AML-193 (cell line): ENCODE measurements at places on chromosomes 6 and 20.

DNA sequence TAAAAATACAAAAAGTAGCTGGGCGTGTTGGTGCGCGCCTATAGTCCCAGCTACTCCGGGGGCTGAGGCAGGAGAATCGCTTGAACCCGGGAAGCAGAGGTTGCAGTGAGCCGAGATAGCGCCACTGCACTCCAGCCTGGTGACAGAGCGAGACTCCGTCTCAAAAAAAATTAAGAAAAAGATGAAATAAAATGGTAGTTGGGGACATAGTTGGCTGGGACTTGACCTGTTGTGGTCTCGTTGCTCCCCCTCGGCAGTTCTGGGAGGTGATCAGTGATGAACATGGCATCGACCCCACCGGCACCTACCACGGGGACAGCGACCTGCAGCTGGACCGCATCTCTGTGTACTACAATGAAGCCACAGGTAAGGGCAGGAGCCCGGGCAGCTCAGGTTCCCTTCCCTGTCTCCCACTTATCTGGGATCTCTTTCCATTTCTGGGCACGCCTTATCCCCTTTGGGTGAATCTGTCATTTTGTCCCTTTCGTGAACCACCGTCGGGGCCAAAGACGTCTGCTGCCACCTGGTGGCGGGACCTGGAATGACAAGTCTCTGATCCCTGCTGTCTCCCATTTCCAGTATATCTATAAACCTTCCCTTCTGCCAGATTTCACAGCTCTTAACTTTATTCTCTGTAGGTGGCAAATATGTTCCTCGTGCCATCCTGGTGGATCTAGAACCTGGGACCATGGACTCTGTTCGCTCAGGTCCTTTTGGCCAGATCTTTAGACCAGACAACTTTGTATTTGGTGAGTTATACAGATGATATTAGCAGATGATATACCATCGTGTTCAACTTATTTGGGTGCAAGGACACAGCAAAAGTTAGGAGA is 2.3 kb downstream of the TUBB start:
- DNase-seq = peak; percentile 69

GRCh38 chr20:33160681-33161080 is 7.3 kb upstream of the BPIFA2 start:
- no peak for DNase-seq

DNA sequence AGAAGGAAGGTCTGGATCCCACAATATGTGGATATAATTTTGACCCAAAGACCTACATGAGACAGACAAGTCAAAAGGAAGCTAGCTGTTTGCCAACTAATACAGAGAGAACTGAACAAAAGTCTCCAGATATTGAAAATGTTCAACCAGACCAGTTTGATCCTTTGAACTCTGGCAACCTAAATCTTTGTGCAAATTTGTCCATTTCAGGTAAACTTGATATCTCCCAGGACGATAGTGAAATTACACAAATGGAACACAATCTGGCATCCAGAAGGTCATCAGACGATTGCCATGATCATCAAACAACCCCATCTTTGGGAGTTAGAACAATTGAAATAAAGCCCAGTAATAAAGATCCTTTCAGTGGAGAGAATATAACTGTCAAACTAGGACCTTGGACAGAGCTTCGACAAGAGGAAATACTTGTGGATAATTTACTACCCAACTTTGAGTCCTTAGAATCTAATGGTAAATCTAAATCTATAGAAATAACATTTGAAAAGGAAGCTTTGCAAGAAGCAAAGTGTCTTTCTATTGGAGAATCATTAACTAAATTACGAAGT is 41.9 kb upstream of the SDHAF4 start:
- DNase-seq = no peak

DNA sequence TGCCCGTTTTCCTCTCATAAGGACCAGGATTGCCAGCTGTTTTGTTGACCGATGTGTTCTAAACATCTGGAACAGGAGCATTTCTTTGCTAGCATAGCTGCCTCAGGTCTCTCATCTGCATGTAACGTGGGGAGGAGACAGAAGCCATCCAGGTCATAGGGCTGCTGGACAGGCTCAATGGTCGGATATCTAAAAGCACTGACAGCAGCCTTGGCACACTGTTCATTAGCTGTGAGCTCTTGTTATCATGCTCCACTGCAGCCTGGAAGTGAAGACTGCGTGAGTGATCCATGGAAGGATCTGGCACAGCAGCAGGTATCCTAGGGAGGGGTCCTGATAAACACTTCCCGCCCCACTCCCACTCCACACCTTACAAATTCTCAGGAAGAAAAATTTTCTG is 175.3 kb downstream of the LRFN2 start:
- DNase-seq = no peak

DNA sequence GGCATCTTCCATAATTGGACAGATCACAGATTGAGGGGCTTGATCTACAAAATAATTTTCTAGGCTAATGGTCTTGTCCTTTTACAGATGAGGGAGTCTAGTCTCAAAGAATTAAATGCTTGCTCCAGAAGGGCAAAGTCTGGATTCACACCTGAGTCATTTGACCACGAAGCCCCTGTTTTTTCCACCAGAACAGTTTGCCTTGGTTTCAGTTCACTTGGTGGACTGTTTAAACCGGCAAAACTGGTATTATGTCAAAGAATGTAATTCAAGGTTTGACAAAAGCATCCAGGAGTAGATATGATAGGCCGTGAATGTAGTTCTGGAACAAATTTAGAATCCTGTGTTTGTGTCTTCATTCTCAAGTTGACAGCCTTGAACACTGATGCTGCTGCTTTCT is 3.3 kb downstream of the MYO6 start:
- DNase-seq = no peak

- DNase-seq = no peak
These were observed 217.7 kb downstream of the ADGRB3 start for GRCh38 chr6:68852791-68853190.

GRCh38 chr6:25669413-25669812 is 17.4 kb downstream of the SCGN start:
- no peak for DNase-seq

DNA sequence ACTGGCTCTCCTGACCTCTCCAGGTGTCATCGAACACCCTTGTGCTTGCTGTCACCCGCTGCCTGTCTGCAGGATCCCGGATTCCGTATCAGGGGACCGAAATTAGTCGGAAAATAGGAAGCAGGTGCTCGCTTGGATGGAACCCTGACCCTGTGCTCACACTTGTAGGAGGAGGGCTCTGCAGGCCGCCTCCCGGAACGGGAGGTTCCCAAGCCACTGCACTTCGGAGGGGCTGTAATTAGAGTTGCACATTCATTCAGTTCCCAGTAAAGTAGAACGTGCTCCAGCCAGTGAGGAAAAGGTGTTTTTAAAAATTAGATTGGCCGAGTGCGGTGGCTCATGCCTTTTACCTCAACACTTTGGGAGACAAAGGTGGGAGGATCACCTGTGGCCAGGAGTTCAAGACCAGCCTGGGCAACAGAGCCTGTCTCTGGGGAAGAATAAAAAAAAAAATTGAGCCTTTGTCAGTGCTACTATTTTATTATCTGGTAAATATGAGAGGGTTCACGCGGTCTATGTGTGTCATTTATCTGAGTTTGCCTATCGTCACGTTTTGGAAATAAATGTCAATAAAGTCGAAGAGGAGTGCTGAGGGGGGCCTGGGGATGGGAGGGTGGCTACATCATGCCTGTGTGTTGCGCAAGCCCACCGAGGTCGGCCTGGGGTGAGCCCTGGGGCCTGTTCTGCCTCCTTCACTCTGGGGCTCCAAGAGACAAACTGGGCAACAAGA is 1.5 kb upstream of the GMEB2 start:
- peak; percentile 81 for DNase-seq

- DNase-seq = no peak
These were observed 86.9 kb downstream of the SOBP start for GRCh38 chr6:107576852-107577251.

DNA sequence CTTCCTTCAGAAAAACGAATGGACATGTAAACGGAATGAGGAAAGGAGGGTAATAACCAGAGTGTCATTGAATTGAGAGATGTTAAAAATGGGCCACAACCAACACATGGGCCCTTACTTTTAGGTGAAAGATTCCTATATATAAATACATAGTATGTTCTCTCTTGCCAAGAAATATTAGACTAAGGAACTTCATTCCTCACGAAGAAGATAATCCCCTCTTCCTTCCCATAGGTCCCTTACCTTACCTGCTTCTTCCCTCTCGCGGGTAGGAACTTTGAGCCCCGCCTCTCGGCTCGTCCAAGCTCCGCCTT is 295 bp upstream of the TBC1D22B start:
- no peak for DNase-seq

DNA sequence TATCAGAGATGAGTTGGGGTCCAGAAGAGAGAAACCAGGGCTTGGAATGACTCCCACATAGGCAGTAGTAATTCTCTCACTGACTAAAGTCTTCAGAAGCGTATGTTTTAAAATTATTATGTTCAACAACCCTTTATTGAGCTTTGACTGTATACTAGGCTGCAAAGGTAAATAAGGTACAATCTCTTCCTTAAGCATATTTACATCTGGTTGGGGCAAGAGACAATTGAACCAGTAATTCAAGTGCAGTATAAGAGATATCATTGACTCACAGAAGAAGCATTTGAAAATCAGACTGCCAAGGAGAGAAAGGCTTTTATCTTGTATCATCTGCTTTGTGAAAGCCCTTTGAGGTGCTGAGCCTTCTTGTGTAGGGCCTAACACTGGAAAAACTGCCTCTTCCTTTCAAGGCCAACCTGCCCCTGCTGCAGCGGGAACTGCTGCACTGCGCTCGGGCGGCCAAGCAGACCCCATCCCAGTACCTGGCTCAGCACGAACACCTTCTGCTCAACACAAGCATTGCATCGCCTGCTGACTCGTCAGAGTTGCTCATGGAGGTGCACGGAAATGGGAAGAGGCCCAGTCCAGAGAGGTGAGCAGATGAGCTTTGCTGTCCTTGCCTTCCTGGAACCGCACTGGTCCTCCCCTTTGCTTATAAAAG is 39.3 kb upstream of the C20orf144 start:
- no peak for DNase-seq

- no peak for DNase-seq
These were observed 16.1 kb downstream of the COL9A3 start for GRCh38 chr20:62832951-62833391.

DNA sequence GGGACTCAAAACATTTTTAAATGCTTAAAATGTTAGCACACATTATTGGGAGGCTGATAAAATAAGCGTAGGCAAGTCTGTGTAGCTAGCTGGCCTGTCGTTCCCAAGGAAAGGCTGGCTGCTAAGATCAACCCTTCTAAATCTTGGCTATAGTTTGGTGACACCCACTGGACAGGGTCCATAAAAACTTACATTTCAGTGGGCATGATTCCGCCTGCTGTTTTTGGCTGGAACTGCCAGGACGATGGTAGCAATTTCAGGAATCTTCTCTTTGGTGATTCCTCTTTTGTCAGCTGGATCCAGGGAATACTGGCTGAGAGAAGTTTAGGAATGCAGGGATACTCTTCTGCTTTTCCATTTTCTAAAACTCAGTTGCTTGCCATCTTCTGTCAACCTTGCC is 162.2 kb downstream of the NKAIN2 start:
- DNase-seq = no peak

GRCh38 chr20:56223352-56223751 is 25.2 kb upstream of the MC3R start:
- DNase-seq = no peak

DNA sequence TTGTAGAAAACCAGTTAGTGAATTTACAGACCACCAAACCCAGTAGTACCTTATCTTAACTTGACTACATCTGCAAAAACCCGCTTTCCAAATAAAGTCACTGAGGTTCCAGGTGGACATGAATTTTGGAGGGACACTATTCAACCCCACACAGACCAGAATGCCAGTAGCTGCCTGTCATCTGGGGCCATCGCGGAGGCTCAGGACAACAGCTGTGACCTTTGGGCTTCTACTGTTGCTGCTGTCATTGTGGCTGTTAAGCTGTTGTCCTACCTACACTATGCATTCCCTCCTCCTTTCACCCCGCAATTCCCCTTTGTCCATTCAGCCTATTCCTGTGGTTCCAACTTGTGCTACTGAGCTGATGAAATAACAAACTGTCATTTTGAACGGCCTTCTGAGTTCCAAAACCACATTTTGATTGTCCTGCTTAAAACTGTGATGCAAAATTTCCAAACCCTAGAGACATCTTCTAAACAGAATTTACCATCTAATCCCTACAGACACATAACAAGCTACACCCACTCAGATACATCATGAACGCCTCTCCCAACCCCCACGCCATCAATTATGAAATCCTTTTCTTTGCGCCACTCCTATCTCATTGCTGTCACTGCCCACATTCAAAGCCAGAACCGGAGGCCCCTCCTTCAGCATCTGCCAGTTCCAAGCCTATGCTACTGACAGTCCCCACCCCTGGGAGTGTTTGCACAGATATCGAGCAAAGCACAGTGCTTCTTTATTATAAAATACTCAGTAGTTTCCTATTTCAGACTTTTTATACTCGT is 125.0 kb downstream of the C6orf118 start:
- no peak for DNase-seq

- no peak for DNase-seq
These were observed 14.9 kb upstream of the SLC22A1 start for GRCh38 chr6:160106701-160107100.

- DNase-seq = peak; percentile 96
These were observed 203.4 kb downstream of the MYLK4 start for GRCh38 chr6:2547355-2547754.

GRCh38 chr6:116101302-116101718 is 657 bp downstream of the NT5DC1 start:
- DNase-seq = no peak

GRCh38 chr6:14149739-14150130 is 32.2 kb downstream of the CD83 start:
- no peak for DNase-seq
